ENCODE measurements at places on chromosomes 1 and 21. TPM values are rescaled to one million over a fixed set of nuclear protein-coding genes. Genes with fewer than 3 reads are reported as not detected.

ACTL8 gene
- total RNA-seq, result 1.0 TPM

ABCG1 gene
- total RNA-seq, result 56.8 TPM

CNIH3 gene
- 1.0 TPM for total RNA-seq

GBP7 gene
- total RNA-seq, result 0.12 TPM

TMPRSS15 gene
- total RNA-seq, result not detected

HEYL gene
- total RNA-seq, result 2.4 TPM

PIK3C2B gene
- total RNA-seq, result 90.4 TPM

COL6A1 gene
- total RNA-seq, result 663 TPM

- DNase-seq, result peak; percentile 67
Observed at GRCh38 chr1:20376880-20377494, 86.3 kb downstream of the VWA5B1 start.

DNA sequence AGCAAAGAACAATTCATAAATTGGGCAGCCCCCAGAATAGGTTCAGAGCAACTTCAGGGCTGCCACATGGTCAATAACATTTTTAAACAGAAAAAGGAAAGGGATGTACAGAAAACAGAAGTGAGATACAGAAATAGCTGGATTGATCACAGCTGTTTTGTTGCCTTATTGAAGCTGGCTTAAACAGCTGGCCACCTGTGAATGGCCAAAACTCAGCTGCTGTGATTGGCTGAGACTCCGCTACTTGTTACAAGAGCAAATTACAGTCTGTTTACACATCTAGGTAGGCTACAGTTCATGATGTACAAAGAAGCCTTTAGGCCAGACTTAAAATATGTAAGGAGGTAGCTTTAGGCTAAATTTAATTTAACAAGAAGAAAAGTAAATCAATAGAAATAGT is 11.6 kb upstream of the IFNAR1 start:
- no peak for DNase-seq

DNA sequence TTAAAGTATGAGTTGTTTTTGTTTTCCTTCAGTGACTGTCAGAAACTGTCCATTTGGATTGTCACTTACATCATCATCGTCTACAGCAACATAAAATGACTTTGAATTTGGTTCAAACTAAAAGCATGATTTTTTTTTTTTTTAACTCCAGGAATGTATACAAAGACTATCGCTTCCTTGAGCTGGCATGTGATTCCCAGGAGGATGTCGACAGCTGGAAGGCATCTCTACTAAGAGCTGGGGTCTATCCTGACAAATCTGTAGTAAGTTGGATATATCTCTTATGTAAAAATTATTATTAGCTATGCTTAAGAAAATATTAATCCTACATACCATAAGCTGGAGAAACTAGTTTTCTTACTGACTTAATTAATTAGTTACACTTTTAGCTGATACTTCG is 111.9 kb upstream of the C1orf105 start:
- no peak for DNase-seq

- DNase-seq, result no peak
Observed at GRCh38 chr1:187839873-187840272, 1011.1 kb downstream of the PLA2G4A start.

GRCh38 chr1:995665-996633 is 3.9 kb downstream of the HES4 start:
- DNase-seq, result peak; percentile 21

DNA sequence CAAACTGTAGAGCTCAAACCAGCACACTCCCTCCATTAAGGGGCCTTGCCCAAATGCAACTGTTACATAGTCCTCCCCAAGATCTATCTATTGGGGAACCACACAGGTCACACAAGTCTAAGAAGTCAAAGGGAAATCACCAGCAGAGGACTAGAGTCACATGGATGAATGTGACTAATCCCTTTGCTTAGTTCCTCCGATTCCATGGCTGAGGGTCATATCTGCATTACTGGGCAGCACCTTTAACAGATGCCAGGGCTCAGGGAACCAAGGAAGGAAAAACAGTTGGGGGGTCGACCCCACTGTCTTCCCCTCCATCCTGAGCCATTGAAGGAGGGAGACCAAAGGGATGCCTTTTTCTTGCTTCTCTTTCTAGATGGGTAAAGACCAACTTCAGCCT is 23.4 kb upstream of the SMYD3 start:
- no peak for DNase-seq

- peak; percentile 67 for DNase-seq
Observed at GRCh38 chr1:1318131-1318652, 6.3 kb downstream of the INTS11 start.

GRCh38 chr1:106554294-106554693 is 502.2 kb upstream of the PRMT6 start:
- no peak for DNase-seq

GRCh38 chr1:223776075-223776814 is 63.9 kb downstream of the CAPN2 start:
- no peak for DNase-seq

- DNase-seq, result no peak
Observed at GRCh38 chr1:21007876-21008275, 168.8 kb downstream of the EIF4G3 start.

DNA sequence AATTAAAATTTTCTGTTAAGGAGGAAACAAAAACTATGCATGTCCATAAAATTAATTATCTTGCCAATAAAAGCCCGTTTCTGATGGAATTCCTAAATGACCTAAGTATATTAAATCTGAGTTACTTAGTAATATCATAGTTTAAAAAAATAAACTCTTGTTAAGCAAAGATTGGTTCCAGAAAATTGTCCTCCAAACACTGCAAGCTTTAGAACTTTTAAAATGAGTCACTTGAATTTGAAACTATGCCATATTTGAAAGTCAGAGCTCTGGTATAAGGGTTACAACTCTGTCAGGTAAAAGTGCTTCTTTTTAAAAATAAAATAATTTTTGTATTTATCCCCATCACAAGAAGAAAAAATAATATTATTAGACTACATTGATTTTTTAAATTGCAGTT is 409.5 kb downstream of the PLPP3 start:
- DNase-seq, result no peak

GRCh38 chr21:43908167-43908566 is 43.1 kb downstream of the AGPAT3 start:
- no peak for DNase-seq

DNA sequence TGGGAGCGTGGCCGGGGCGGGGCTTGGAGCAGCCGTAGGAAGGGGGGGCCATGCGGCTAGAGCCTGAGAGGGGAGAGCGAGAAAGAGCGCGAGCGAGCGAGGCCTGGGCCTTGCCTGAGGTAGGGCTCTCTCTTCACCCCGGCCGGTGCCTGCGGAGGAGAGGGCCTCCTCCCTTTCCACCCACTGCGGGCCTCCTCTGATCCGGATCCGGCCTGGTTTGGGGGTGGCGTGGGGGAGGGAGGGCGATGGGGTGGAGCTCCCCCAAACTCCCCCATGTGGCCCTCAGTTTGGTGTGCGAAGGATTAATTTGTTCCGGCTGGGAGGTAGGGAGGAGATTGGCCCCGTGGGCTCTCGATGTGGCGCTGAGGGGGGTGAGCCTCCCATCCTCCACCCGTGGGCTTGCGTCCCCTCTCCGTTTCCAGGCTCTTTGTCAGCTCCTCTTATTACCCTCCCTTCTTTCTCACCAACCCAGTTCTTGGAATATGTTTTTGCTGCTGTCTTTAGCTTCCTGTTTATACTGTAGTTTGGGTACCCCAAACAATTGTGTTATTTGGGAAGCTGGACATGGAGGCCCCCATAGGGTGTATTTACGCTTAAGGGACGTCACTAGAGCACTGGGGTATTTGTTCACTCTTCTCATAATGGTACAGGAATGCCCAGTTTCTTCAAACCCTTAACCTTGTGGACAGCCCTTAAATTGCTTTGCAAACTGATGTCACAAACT is 685 bp downstream of the UBAP2L start:
- DNase-seq, result peak; percentile 84

DNA sequence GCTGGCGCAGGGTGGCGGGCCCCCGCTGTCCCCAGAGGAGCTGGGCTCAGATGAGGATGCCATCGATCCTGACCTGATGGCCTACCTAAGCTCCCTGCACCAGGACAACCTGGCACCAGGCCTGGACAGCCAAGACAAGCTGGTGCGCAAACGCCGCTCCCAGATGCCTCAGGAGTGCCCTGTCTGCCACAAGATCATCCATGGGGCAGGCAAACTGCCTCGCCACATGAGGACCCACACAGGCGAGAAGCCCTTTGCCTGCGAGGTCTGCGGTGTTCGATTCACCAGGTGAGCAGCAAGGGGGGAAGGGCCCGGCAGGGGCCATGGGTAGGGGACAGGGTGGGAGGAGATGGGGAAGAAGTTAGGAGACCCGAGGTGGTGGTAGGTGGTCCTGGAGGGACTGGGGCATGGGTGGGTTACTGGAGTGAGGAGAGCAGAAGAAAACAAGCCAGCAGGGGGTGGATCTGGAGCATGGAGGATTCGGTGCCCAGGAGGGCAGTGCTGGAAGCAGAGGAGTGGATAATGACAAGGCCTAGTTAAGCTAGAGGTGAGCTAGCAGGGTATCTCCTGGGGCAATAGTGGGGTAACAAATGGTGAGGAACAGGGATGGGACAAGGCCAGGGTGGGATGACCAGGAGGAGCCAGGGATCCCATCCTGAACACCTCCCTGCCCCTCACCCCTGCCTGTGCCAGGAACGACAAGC is 13.1 kb downstream of the ZBTB7B start:
- peak; percentile 60 for DNase-seq

DNA sequence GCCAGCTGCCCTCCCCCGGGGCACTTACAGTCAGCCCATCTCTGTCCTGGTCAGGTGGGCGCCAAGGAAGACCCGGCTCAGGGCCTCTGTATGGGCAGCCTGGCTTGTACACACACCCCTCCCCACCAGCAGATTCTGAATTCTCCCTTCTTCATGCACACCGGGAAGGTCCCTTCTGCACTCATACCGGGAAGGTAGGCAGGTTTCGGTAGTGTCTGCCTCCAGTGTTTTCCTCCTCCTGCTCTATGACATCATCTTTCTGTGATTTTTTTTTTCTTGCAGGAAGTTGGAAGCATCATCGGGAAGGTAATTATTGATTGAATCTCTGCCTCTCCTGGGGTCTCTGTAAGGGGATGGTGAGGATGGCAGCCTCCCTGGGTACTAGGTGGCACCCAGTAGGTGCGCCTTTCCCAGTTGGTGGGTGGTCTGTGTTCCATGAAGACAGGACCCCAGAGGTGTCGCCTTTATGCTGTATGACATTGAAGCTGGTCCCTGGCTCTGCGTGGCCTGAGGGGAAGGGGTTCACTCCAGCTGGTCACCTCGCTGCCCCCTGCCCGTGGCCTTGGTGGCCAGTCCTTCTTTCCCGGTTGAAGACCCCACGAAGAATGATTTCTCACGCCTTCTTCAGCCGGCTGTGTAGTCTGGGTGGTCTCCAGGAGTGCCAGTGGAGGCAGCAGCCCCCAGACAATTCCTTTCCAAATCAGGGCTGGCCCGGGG is 82.1 kb upstream of the COL6A1 start:
- DNase-seq, result peak; percentile 19

GRCh38 chr1:98287626-98288025 is 366.8 kb upstream of the DPYD start:
- no peak for DNase-seq

- no peak for DNase-seq
Observed at GRCh38 chr1:175564119-175564518, 179.3 kb downstream of the TNR start.

DNA sequence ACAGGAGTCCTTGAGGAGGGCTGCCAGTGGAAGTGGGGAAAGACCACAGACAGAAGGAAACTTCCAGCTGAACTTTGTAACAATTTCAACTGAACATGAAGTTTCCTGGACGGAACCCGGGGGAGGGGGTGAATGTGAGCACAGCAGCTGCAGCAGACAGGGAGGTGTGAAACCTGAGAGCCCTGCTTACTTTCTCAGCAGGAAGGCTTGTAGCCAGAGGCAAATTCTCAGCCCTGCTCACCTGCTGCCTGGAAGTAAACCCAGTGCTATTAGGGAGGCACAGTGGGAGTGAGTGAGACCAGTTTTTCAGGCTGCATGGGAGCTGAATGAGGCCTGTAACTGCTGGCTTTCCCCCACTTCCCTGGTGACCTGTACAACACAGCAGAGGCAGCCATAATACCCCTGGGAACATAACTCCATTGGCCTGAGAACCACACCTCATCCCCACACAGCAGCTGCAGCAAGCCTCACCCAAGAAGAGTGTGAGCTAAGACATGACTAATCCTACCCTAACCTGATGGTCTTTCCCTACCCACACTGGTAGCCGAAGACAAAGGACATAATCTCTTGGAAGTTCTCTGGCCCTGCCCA is 9.6 kb upstream of the SPRR2F start:
- DNase-seq, result no peak

- no peak for DNase-seq
Observed at GRCh38 chr1:110048923-110049601, 14.6 kb downstream of the STRIP1 start.

- no peak for DNase-seq
Observed at GRCh38 chr1:15299179-15299578, 52.2 kb downstream of the FHAD1 start.

- DNase-seq, result peak; percentile 69
Observed at GRCh38 chr1:60149251-60149650, 75.7 kb upstream of the C1orf87 start.

- DNase-seq, result no peak
Observed at GRCh38 chr1:220680085-220680687, 10.0 kb upstream of the C1orf115 start.

- no peak for DNase-seq
Observed at GRCh38 chr1:19635646-19636045, 8.5 kb upstream of the NBL1 start.

DNA sequence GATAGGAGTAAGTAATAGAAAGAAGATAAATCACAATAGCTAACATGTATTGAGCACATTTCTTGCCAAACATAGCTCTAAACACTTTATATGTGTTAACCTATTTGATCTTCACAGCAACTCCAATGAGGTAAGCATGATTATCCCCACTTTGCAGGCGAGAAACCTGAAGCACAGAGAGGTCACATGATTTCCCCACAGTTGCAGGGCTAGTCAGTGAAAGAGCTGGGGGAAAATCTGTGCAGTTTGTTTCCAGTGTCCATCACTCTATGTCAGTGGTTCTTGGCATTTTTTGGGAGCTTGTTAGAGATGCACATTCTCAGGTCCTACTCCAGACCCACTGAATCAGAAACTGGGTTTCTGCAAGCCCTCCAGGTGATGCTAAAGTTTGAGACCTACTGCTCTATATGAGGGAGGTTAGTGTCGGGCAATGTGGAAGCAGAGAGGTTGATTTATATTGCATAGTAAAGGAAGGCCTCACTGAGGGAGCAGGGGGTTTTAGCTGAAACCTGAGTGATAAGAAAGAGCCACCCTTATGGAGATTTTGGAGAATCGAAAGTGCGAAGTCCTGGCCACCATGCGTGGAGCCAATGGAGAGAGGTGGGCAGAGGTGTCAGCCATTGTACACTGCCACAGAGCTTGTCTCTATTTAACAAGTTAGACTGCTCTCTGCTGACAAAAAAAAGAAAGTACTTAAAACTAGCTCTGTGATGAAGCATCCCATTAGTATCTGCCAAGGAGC is 20.9 kb downstream of the MCOLN3 start:
- DNase-seq, result no peak

All from mucosa of descending colon (tissue), 3 donors.